ENCODE measurements at places on chromosomes 5 and 9.

DNA sequence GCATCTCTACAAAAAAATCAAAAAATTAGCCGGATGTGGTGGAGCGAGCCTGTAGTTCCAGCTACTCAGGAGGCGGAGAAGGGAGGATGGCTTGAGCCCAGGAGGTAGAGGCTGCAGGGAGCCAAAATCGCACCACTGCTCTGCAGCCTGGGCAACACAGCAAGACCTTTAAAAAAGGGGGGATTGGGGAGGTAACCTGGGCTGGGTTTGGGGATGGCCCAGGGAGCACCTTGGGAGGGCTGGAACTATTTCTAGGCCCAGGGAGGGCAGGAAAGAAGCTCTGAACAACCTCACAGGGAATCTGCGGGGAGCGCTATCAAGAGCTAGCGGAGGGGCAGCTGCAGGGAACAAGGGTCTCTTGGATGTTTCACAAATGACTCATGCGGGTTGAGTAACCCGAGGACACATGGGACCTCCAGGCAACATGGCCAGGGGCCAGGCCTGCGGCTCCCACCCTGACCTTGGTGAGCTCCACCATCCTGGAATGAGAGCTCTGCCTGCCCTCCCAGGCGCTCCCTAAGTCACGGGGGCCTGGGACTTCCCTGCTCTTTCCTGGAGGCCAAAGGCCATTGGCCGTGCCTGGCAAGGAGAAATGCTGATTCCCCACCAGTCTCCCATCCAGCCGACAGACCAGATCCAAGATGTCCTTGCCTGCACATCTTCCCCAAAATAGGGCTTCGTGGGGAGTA is 23.4 kb downstream of the SARDH start:
- DNase-seq: no peak

GRCh38 chr9:119304555-119304954 is 64.7 kb downstream of the BRINP1 start:
- no peak for DNase-seq

GRCh38 chr5:38562444-38563210 is 6.2 kb upstream of the LIFR start:
- no peak for DNase-seq

GRCh38 chr9:124202447-124202971 is 55.2 kb upstream of the NEK6 start:
- peak; percentile 65 for DNase-seq

DNA sequence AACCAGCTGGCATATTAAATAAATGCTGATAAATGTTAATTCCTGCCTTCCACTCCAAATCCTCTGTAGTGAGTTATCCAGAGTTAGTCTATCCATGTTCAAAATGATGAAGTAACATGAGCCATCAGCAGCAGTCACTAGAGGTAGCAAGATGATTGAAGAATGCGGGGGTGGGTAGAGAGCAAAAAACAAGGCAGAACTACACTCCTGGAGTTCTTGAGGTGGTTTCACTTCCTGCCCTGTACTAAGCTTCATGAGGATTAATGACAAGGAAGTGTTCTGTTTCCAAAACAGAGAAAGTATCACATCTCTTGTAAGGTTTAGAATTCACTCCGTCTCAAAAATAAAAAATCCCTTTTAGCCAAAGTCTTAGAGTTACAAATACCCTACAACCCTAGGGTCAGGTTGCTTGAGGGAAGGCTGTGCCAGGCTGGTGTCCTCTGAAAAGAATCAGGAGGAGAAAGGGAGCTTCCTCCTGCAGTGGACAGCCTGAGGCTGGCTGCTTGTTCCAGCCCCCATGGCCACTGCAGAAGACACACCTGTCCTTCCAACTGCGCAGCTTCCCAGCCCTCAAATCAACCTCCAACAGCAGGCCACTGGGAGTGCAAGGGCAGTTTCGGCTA is 180.2 kb downstream of the DENND1A start:
- DNase-seq: no peak

GRCh38 chr5:169149317-169149716 is 151.6 kb downstream of the SLIT3 start:
- DNase-seq: no peak

DNA sequence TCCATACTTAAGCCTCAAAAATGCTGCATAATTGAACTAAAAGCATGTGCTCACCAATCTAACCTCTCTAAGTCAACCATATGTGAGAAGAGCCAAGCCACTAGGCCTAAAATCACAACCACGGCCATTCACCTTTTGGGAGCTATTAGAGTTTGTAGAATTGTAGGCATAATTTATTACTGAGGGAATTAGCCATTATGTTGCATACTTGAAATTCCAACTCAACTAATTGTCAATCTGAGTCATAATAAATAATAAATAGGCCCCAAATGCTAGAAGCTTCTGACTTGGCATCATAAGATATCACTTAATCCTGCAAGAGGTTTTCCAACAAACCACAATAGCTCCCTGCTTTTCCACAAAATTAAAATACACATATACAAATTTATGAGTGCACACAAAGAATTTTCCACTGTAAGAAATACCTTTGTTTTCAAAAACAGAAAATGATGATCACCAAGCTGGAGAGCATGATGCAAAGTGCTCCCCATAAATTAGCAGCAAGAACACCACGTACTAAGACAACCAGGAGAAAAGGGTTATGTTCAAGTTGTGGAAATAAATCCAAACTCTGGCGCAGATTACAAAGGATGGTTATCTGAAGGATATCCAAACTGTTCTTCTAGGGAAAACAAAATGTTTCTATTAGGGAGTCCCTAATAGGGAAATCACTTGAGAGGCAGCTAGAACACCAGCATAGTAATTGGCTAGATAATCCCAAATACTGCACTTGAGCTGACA is 250.0 kb upstream of the SLC30A5 start:
- DNase-seq: no peak

DNA sequence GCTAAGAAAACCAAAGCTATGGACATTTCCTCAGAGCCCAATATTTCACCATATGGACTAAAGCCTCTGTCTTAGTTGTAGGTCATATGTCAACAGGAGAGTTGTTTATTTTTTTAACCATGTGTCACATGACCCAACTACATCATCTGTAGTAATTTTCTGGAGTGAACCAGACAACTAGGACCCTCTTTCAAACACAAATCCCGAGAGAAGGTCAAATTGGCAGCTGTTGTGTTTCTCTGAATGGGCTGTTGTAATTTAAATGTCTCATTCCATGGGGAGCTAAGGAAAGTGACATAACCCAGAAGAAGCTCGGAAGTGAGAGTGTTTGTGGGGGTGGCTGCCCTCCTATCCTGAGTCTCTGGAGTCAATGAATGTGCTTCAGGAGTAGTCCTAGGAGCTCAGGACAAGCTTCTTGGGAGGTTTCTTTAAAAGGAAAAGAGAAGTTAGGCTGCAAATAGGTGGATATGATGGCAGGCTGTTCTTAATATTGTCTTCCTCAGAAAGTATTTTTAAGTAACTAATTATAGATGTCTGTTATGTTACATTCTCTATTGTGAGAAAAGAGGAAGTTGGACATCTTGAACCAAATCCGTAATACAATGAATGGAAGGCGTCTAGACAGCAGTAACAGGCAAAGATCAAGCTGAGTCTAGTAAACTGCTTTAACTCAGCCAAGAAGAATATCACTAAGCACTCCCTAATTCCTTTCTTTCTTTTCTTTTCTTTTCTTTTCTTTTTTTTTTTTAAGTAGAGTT is 50.1 kb downstream of the TMEM167A start:
- DNase-seq: no peak

GRCh38 chr5:7456206-7456605 is 60.3 kb downstream of the ADCY2 start:
- no peak for DNase-seq

DNA sequence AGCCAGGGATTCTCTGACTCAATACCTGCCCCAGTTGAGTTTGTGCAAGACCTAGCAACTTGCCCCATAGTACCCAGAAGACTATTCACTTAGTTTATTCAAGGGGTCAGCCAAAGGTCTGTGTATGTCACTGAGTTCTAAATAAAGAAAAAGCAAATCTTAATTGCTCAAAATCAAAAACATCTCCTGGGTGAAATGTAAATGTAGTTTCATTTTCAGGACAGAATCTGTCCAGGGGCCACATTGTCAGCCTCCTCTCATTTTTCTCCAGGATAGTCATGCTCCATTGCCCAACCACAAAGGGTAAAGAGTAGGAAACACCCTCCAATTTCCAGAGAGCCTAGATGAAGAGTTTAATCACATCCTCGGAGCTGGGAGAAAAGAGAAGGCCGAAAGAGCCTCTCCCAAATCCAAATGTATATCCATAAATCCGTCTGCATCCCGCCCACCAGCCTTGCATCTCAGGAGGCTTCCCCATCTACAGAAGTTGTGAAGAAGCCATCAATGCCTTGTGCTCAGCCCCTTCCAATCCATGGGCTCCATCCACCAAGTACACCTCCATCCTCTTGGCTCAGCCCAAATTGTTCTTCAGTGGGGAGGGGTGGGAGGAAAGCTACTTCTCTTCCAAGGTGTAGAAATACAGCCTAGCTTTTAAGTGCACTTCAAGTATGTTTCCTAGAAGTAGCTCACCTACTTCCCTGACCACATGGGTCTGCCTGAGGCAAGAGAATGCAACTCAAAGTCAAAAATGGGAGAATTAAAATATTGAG is 26.9 kb downstream of the ADAM19 start:
- DNase-seq: no peak

GRCh38 chr5:168529374-168530234 is 499 bp downstream of the FBLL1 start:
- DNase-seq: no peak

DNA sequence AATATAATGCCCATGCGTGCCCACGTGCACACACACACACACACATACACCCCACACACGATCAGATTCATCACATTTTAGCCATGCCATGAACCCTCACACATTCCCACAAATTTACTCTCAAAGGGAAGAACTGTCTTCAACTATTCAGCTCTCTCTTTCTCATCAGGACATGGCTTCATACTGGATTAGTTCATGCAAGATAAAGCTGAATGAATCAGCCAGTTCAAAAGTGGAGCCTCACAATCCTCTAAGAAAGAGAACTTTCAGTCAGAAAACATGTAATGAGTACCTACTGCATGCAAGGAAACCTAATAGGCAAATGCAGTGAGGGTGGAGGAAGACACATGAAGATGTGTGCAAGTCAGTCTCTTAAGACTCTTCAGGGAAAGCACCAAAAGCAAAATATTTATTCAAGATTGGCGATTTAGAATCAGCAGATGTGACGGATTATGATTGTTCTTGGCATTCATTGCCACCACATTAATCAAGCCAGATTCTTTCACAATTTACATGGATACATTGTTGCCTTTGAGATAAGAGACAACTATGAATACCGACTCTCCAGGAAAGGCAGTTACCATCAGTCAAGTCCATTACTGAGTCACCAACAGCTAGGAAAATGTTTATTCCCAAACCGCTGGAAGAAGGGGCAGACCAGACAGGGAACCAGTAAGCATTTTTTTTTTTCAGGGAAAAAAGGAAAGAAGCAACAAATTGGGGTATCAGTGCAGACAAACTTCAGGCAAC is 30.3 kb upstream of the PUM3 start:
- DNase-seq: no peak

DNA sequence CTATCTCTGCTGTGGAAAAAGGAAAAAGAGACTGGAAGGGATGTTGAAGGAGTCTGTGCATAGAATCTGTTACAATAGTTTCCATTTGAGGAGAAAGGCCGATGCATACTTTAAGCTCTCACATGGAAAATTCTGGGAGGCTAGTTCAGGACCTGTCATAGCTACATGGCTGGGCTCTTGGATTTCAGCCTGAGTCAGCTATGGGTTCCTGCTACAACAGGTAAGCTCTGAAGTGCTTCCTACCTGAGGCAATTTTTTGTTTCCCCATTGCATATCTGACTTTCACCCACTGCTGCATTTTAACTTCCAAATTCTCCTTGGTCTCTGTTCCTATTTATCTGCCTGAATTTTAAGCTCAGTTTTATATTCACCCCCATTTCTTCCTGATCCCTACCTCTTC is 310.7 kb downstream of the RAB3C start:
- no peak for DNase-seq

DNA sequence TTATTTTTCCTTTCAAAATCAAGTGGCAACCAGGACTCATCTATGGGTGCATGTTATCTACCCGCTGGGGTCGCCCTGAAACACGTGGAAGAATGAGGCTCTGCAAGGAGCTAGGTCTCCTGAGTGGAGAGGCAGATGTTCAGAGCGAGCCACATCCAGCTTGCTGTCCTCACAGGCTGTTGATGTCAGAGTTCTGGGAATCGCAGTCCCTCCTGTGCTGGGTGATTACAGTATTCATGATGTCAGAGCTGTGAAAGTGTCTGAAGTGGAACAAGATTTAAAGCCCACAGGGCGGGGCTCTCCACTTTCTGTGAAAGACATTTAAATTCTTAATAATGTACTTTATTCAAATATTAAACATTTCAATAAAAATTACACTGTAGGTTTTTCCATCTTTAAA is 24.4 kb upstream of the LMX1B start:
- no peak for DNase-seq

- DNase-seq: no peak
Observed at GRCh38 chr9:5510360-5510931, at the start of gene PDCD1LG2. Gene PDCD1LG2 (plus strand): TSS chr9:5510531. CDS start chr9:5522547, 12,016 bp downstream.

GRCh38 chr9:14157191-14157590 is 156.8 kb downstream of the NFIB start:
- DNase-seq: no peak

- DNase-seq: no peak
Observed at GRCh38 chr5:55737793-55738192, at the start of gene DDX4. Gene DDX4 (plus strand): TSS chr5:55738061. CDS start chr5:55738964, 903 bp downstream.

DNA sequence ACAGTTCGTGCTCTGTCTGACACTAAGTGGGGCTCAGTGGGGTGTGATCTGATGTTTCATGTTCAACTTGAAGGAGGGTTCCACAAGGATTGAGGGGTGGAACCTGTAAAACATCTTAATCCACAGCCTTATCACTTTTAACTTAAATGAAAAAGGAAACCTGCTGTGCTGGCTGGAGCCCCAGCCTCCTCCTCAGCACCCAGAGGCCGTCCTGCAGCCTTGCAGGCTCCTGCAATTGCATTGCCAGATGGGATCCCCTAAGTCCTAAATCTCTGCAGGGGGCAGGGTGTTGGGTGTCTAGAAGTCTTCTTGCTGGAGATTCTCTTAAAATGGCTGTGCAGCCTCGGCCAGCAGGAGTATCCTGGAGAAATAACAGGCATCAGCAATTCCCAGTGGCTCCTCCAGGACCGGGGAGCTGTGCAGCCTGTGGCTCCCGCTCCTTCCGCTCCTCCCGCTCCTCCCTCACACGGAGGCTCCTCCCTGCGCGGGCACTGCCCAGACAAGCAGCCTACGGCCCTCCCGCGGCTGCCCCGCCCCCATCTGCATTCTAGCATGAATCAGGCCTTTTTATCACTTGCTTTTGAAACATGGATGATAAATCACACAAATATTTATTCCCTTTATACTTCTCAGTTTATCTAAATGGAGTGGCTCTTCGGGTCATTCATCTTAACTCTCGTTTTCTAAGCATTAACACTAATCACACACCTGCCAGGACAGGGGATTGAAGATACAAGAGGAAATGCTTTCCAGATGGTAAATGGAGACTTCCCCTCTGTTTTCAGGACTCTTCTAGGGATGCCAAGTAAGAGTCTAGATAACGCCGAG is 131.0 kb downstream of the ADAMTS16 start:
- no peak for DNase-seq
